ENCODE measurements at places on chromosomes 7 and 10.

DNA sequence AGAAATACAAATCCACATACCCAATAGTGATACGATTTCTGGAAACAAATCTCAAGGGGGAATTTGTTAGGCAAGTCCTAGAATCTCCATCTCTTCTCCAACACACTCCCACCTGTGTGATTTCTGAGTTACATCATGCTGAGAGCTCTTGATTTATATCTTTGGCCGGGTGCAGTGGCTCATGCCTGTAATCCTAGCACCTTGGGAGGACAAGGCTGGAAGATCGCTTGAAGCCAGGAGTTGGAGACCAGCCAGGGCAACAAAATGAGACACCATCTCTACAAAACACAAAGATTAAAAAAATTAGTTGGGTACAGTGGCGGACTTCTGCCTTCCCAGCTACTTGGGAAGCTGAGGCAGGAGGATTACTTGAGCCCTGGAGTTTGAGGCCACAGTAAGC is 1.5 kb upstream of the MTPN start:
- no peak for DNase-seq

DNA sequence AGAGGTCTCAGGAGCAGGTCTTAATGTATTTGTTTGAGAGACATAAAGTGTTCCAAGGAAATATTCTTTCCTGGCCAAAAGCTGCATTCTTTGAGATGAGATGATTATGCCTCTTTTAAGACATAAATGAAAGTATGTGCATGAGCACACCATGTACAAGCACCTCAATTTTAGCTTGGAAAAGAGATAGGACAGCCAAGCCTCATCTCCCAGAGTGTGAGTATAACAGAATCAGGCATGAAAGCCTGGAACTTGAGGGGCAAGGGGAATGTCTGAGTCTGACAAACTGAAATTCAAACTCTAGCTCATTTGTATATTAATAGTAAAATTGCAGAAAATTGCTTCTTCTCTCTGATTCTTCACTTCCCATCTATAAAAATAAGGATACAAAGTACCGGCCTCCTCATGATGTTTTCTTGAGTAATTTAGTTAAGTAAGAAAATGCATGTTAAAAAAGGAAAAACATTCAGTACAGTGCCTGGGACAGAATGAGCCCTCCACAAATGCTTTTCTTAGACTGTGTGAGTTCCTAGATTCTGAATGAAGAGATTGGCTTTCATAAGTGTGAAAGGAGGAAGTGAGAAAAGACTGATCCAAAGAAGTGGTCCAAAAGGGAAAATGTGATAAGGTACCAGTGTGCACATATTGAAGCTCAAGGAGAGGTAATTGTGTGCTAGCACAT is 1260.9 kb upstream of the SORCS1 start:
- DNase-seq: no peak

DNA sequence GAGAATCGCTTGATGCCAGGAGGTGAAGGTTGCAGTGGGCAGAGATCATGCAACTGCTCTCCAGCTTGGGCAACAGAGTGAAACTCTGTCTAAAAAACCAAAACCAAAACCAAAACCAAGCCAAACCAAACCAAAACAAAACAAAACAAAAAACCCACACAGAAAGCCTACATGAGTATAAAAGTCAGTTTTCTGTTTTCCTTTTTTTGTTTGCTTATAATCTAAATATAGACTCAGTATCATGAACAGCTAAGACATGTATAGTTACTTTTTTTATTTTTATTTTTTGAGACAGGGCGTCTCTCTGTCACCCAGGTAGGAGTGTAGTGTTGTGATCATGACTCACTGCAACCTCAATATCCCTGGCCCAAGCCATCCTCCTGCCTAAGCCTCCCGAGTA is 16.8 kb upstream of the MTPN start:
- DNase-seq: no peak

DNA sequence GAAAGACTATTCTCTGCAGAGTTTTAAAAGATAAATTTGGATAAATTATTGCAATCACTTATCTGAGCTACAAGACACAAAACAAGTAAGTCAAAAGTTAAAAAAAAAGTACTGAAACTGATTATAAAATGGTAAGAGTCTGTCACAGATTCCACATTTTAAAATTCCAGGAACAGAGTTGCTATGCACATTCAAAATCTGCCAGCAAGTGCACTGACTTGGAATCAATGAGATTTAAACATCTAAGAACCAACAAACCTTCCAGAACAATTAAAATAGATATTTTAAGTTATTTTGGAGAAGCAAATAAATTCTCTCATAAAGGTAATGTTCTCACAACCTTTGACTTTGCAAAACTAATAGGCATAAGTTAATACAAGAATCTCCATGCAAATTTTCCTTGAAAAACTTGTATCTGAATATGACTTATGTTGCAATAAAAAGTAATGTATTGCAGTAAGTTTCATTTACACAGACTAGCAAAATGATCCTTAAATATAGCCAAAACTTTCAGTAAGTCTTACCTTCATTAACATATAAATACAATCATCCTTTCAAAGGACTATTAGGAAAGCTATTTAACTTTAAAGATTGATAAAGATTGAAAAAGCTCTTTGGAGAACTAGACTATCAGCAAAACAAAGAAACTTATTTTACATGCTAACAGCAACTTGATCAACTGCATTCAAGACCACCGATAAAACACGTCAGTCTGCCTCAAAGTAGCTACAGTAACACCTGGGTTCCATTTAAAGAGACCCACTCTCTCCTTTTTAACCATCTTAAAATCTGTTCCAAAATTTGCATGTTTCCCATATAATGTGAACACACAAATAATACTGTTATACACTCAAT is 4.4 kb downstream of the ETV1 start:
- DNase-seq: no peak

DNA sequence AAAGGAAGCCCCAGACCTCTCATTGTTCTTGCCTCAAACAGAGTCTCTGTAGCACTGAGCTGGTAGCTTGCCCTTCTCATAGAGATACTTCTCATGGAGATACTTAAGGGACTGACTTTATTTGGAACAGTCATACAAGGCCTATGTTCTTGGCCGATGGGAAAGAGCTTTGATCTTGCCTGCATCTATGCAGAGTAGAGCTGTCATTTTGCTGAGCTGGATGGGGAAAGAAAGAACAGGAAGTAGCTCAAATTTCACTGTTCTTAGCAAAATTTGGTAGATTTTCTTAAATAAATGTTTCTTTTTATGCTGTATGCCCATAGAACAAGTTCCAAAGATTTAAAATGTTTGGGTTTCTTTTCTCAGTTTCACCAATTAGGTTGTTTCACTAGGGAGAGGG is 119.3 kb upstream of the SEC61G start:
- DNase-seq: no peak

- no peak for DNase-seq
These were observed 89.9 kb downstream of the CHST15 start for GRCh38 chr10:124003481-124003870.

DNA sequence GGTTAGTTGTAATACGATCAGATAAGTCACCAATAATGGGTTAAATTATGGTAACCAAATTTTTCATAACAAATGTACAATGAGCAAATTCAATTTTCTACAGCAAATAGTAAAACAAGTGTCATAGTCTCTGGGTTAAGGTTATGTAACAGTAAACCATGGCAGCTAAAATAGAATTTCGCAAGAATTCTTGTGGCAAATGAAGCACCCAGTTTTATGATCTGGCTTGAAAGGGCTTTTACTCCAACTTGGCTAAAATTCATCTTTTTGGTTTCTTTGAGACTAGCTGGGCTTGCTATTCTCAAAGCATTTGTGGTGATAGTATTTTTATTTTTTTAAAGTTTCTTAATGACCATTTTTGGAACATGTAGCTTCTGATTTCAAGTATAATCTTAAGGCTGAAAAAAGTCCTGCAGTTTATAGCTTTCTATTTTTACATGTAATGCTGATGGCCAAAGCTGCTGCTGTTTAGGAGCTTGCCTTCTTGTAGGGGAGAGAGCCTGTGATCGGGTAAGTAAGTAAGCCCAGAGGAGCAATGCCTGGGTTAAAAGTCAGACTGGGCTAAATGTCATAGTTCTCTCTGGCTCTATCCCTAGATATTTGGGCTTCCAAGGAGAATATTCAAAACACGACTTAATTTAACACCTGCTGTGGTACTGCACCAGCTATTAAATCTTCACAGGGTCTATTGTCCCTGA is 55.5 kb upstream of the SYPL1 start:
- DNase-seq: no peak

DNA sequence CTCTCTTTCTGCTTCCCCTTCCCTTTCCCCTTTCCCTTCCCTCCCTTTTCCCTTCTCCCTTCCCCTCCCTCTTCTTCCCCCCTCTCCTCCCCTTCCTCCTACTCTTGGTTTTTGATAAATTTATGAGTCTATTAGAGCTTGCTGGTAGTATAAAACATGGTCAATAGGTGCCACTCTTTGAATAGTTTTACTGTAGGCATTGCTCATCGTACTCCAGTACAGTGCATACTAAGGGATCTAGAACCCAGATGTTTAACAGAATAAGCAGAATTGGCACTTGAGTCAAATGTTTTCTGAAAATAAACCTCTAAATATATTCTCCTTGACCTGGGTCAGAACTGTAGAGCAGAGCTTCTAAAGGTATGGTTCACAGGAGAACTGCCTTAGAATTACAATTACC is 126.7 kb downstream of the SORCS3 start:
- no peak for DNase-seq

DNA sequence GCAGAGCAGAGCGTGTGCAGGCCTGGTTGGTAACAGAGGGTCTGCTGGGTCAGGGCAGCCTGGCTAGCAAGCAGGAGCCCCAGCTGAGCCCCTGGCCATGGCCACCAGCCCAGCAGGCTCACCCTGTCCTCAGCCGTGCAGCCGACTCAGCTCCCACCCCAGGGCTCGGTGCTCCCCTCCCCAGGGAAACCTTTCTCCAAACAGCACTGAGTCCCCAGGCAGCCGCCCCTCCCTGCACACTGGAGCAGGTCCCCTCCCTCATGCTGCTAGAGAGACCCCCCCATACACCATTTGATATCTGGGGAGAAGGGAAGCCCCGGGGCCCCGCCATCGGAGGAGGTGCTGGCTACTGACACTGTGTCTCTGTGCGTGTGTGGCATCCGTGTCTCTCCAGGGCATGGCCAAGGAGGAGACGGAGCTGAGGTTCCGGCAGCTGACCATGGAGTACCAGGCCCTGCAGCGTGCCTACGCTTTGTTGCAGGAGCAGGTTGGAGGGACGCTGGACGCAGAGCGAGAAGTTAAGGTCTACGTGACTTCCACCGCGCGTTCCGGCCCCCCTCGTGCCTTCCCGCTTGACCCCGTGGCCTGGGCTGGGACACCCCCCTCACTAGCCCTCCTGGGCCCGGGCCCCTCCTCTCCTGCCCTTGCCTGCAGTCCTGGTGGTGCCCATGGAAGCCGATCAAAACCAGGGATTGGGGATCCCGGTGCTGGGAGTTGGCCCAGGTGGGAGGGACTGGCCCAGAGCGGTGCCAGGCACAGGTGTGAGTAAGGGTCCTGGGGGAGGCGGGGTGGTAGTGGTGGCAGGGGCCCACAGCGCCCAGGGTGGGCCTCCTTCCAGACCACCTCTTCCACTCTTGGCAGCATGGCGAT is 45.0 kb upstream of the DPYSL4 start:
- DNase-seq: no peak

GRCh38 chr7:132148876-132149275 is 427.4 kb downstream of the PLXNA4 start:
- DNase-seq: no peak

DNA sequence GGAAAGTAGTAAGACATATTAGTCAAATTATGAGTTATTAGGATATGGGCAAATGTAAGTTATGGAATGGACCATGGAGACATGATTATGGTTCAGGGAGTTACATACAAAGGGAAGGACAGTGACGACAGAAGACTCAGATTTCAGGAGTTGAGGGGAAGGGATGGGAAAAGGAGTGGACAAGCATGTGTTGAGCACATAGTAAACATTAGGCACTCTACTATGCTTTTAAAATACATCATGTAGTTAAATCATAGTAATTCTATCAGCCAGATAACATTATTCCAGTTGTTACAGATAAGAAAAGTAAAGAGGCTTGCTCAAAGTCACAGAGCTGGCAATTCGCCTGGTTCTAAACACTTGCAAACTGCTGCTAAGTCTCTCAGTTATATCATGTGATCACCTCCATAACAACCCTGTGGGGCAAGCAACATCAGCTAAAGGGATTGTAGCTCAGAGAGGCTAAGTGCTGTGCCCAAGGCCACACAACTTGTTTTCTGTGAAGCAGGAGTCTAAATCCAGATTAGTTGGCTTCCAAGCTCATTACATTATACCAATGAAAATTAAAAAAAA is 115.2 kb upstream of the MDFIC start:
- no peak for DNase-seq

DNA sequence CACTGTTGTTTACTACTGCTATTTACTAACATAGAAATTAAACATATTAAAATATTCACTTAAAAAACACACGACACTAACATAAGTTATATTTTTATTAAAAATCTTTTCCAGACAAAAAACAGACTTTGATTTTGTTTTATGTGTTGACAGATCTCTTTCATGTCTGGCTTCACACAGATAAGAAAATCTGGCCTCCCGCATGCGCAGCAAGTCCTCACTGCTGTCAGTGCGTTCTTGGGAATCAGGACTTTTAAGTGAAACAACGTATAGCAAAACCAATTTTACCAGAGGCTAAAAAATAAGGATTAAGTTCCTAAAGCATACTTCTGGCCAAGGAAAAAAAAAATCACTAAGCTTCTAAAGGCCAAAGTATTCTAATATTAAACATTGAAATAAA is 1.2 kb upstream of the IDI1 start:
- DNase-seq: no peak

- no peak for DNase-seq
These were observed 167.9 kb downstream of the RNF216 start for GRCh38 chr7:5613607-5614006.

GRCh38 chr10:98380493-98381339 is 34.3 kb downstream of the PYROXD2 start:
- DNase-seq: no peak

- no peak for DNase-seq
These were observed 52.6 kb downstream of the MCU start for GRCh38 chr10:72744566-72744965.

GRCh38 chr10:72612203-72612826 is 13.6 kb downstream of the MICU1 start:
- no peak for DNase-seq

GRCh38 chr7:37160656-37161055 is 288.0 kb downstream of the ELMO1 start:
- no peak for DNase-seq

DNA sequence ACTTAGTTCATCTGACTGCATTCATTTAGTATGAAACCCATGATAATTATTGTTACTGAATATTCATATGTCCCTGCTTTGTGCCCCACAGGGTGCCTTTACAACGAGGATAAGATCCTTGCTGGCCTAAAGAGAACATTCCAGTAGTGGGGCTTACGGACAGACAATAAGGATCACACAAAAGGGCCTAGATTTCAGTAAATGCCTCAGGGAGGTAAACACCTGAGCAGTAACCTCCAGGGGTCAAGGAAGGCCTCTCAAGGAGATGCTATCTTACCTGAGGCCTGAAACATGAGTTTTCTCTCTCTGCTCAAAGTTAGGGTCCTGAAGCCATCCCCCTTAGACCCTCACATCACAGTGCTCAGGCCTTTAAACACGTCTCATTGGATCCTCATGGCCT is 228.7 kb downstream of the TCF7L2 start:
- DNase-seq: no peak

- DNase-seq: no peak
These were observed 28.1 kb upstream of the UNCX start for GRCh38 chr7:1204460-1205140.
